Epithelial cell of proximal tubule (primary cell): ENCODE measurements at places on chromosomes 4 and X. TPM values are rescaled to one million over a fixed set of nuclear protein-coding genes. Genes with fewer than 3 reads are reported as not detected.

PDGFRA gene
- total RNA-seq: 1.3 TPM in 1 of 2 replicates, not detected in the other

CDS1 gene
- total RNA-seq: 9.6 and 12.9 TPM in 2 replicates

ITIH6 gene
- not detected in 2 replicates for total RNA-seq

ATOH1 gene
- not detected in 2 replicates for total RNA-seq

ZNF595 gene
- total RNA-seq: 5.6 and 9.9 TPM in 2 replicates

CSAG1 gene
- not detected in 2 replicates for total RNA-seq

SLITRK4 gene
- 1.7 and 4.8 TPM in 2 replicates for total RNA-seq

EMCN gene
- not detected in 2 replicates for total RNA-seq

FATE1 gene
- total RNA-seq: not detected in 2 replicates

NHS gene
- 7.6 and 9.0 TPM in 2 replicates for total RNA-seq

DNA sequence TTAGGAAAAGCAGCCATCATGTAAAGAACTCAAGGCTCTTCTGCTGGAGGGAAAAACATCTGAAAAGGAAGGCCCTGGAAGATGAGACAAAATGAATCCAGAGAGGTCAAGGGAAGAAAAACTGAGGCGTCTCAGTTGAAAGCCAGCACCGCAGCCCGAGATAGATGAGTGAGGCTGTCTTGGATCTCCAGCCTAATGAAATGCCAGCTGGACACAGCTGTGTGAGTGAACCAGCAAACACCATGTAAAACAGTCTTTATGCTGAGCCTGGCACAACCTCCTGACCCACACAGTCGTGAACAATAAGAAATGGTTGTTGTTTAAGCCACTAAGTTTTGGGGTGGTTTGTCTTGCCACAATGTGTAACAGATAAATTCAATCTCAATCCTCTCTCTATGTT is 48.6 kb upstream of the RASL11B start:
- no peak for DNase-seq

GRCh38 chr4:184822356-184822755 is 3.4 kb downstream of the ACSL1 start:
- no peak for DNase-seq

DNA sequence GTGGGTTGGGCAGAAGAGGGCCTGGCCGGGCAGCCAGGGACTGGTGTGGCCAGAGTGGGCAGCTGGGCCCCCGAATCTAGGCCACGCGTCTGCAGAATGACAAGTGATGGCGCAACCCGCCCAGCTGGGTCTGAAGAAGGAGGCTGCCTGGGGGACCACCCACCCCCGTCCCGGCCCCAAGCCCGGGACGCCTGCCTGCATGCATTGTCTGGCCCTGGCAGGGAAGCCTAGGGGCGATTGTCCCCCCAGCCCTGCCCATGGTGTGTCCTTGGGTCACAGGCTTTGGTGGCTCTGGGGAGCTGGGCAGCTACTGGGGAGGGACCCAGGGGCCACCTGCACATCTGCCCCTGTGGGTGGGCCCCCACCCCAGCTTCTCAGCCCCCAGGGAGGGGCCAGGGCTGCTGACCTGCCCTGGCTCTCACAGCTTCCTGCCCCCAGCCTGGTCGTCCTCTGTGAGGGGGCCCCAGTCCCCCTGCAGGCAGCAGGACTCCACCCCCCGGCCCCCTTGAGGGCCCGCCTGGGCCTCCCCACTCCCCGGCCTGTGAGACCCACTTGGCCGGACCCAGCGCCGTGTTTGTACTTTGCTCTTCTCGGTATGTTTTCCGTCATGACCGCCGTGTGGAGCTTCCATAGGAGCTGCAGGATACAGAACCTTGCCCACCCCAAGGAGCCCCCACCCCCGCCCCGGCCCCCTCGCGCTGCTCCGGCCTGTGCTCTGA is 4.9 kb downstream of the FGFR3 start:
- no peak for DNase-seq

GRCh38 chr4:57370691-57371090 is 260.5 kb upstream of the IGFBP7 start:
- DNase-seq: no peak

DNA sequence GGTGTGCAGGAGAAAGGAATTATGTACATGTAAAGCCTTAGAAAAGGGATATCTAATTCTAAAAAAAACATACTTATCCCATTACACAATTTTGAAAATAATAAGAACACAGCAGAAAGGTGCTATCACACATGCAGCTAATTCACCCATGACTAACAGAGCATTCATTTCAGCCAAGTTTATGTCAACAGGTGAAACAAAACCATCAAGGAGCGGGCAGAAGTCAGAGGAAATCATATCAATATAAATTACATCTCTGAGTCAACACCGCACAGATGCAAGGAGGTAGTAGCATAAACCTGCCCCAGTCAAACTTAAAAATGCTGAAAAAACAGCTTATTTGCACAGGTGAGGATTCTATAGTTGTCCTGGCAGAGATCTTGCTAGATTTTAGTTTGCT is 197.9 kb downstream of the PRDM5 start:
- DNase-seq: no peak

- no peak for DNase-seq
These were observed 327.1 kb upstream of the NWD2 start for GRCh38 chr4:36917413-36917812.

- DNase-seq: no peak
These were observed 70.2 kb downstream of the TBL1X start for GRCh38 chrX:9535101-9535500.

GRCh38 chr4:115121351-115122043 is 8.1 kb upstream of the NDST4 start:
- no peak for DNase-seq

- DNase-seq: no peak
These were observed 19.4 kb downstream of the MTMR1 start for GRCh38 chrX:150712619-150713018.

DNA sequence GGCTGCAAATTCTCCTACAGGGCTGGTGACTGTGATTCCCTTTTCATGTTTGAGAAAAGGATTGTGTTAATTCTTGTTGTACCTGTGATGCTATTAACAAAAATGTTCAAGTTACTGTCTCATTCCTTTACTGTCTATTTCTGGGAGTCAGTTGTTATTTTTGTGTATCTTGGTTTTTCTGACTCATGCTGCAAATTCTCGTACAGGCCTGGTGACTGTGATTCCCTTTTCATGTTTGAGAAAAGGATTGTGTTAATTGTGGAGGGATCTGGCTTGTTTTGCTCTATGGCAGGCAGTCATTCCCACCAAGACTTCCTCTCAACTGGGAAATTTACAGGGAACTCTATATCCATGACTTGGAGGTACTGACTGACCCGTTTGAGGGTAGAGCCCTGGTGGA is 693.4 kb upstream of the INTU start:
- peak; percentile 31 for DNase-seq

GRCh38 chr4:117893207-117893606 is 141.1 kb upstream of the NDST3 start:
- DNase-seq: peak; percentile 75

DNA sequence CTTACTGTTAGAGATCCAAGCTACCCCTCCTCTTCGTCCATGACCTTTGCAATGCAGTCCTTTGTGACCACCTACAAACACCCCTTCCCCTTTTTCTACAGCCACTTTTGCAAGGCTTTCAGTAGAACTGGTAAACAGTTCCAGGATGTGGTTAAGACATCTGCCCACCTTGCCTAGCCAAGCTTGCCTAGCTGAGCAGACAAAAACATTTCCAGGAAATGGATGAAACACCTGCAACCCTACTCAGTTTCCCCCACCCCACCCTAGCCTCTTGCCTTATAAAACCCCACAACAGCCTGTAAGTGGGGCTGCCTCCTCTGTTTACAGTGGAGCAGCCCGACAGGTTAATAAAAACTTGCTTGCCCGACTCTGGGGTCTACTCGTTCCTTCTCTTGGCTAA is 133.8 kb downstream of the ZC4H2 start:
- no peak for DNase-seq

GRCh38 chr4:7499661-7500060 is 64.9 kb upstream of the PSAPL1 start:
- no peak for DNase-seq
